ENCODE measurements at places on chromosomes 2 and 18.

DNA sequence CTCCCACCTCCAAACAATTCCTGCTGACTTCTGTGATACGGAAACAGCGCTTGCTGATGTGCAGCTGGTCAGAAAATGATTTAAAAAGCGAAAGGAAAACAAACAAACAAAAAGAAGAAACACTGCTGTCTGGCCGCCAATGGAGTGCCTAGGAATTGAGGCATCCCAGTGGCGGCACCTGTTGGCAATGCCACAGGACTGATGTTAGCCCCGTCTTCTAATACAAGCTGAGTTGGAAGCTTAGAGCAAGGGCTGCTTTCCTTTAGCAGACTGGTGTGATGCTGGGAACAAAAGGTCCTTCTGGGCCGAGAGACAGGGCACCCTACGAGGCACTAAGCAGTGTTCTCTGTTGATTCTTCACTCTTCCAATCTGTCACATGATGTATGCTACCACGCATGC lies 163.6 kb upstream of the REV1 start:
- DNase-seq = no peak

- DNase-seq = no peak
Measured at GRCh38 chr2:70381235-70381634, 79.4 kb upstream of the FAM136A start.

DNA sequence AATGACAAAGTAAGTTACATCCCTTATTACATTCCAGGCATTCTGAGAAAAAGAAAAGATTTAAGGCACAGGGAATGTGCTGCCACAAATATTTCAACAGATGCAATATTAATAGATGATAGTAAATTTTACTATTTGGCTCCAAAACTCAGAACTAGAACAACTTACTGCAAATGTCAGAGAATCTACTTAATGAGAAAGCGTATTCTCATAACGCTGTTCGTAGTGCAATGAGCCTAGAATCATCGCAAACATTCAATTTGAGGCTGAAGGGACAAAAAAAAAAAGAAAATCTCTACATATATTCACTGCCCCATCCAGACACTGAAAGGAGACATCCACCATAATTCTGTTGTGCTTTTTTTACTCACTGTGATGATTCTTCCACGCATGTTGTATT lies 272.1 kb upstream of the DOK6 start:
- DNase-seq = no peak

DNA sequence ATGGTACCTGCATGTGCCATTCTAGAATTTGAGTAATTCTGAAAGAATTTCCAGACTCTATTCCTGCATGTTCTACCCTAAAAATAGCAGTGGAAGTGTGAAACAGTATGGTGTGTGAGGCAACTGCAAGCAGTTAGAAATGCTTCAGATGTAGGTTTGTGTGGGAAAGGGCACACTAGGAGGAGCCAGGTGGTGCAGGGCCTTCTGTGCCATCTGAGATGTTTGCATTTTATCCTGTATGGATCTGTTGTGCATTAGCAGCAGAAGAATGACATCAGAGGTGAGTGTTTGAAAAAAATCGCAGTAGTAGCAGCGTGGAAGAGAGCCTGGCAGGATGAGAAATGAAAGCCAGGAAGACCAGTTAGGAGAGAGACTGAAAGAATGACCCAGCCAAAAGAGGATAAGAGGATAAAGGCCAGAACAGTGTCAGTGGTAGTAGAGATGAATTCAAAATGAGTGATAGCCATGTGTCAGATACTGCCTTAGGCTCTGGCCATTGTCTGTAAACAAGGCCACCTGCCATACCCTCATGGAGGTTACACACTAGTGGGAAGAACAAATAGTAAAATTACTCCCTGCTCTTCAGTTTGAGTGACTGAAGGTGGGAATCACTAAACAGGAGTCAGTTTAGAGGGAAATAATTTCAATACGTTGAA lies 142.2 kb downstream of the PKP4 start:
- DNase-seq = no peak
